ENCODE measurements at places on chromosomes 3 and 15.

GRCh38 chr15:89406940-89407607 is 72.5 kb upstream of the POLG start:
- DNase-seq: no peak

GRCh38 chr15:33980159-33980558 is 11.9 kb downstream of the CHRM5 start:
- DNase-seq: no peak

GRCh38 chr3:170467571-170468147 is 49.0 kb downstream of the CLDN11 start:
- no peak for DNase-seq

GRCh38 chr3:139561255-139561817 is 21.8 kb upstream of the RBP1 start:
- DNase-seq: no peak
